T47D (cell line): ENCODE measurements at places on chromosomes 6 and 20.

DNA sequence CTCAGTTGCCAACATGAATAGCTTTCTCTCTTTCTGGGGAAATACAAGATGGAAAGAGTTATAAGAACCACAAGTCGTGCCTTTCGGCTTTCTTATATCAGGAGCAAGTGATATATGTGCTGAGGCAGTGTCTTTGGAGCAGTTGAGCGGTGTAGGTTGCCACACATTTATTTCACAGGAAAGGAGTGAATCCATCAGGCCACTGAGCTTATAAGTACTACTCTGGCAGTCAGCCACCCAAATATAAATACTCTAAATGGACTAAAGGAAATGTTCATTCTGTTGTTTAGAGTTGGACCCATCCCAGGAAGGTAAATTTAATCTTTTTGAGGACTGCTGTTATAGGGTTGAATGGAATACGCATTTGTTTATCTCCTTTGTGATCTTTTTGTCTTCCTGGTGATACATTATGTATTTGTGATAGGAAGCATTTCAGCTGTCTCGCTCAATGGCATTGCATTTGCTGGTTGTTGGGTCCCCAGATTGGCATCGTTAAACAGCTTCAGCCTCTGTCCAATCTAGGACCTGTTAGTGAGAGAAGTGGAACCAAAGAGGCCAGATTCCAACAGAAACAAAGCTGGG, 139.7 kb downstream of the SOBP start:
- no peak for DNase-seq

- DNase-seq, result no peak
Measured at GRCh38 chr6:105925706-105926105, 160.4 kb upstream of the PRDM1 start.

GRCh38 chr6:22681761-22682160, 112.4 kb downstream of the HDGFL1 start:
- DNase-seq, result no peak

- no peak for DNase-seq
Measured at GRCh38 chr20:35431621-35432429, 6.2 kb downstream of the GDF5 start.

- peak; percentile 78 for DNase-seq
Measured at GRCh38 chr6:408599-409102, 17.1 kb downstream of the IRF4 start.

GRCh38 chr6:128598571-128598970, 78.2 kb upstream of the PTPRK start:
- no peak for DNase-seq

DNA sequence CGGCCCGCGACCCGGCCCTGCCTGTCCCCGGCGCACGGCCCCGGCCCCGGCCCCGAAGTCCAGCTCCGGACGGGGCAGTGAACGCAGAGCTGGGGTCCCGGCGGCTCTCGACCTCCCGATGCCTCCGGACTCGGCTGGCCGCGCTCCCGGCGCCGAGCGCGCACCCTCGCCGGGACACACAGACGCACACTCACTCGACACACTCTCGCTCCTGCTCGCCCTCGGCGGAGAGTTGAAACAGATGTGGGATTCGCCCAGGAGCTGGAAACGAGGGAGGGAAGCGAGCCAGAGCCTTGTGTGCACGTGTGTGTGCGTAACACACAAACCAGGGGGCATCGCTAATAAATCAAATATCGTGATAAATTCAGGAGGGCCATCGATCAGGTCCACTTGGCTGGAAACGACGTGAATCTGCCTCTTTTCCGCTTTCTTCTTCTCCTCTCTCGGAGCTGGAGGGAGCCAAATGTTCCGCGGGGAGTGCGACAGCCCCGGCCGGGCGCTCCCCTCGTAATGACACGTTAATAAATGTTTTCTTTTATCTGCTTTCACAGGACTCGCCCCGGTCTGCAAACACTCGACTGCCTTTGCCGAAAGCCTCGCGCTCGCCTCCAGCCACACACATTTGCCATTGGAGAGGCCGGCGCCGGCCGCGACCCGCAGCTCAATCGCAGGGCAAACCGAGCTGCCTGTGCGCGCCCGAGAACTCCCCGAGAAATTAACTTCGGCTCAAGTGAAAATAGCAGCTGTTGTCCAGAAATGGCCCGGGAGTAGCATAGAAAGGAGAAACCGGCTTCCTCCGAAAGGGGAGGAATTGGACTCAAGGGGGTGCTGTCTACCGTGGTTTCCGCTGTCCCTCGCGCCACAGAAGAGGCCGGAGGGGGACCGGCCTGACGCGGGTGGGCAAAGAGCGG, 828 bp upstream of the SULF2 start:
- peak; percentile 87 for DNase-seq

DNA sequence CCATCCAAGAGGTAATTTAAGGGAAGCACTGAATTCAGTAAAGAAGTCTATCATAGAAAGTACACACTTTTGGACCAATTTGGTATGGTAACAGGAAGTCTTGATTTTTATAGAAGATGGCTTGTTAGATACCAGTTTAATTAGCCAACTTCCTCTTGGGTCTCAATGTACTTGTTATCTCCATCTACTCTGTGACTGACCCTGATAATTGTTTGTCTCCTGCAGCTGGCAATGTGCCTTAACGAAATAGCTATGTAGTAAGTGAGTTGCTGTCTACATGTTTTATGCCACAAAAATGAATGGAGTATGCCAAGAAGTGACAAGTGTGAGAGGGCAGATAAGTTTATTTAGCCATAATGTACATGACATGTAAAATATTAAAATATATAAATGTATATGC, 410.5 kb upstream of the MAN1A1 start:
- DNase-seq, result no peak

DNA sequence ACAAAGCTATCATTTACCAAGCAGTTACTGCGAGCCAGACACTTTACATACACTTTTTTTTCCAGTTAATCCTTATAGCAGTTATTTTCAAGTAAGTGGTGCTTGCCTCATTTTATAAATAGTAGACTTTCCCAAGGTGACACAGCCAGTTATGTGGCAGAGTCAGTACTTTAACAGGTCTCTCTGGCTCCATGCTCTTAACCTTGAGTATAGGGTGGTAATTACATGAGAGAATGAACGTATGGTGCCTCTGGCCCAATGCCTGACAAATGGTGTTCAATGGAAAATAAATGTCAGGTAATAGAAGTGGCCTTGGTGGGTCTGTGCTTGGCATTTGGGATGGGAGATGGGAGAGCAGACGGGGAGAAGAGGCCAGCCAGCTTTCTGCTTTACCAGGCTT, 316.3 kb downstream of the SLC35F1 start:
- DNase-seq, result no peak

GRCh38 chr6:148329596-148330381, 12.8 kb upstream of the SASH1 start:
- DNase-seq, result no peak

GRCh38 chr6:159119791-159120190, 49.4 kb upstream of the FNDC1 start:
- no peak for DNase-seq

DNA sequence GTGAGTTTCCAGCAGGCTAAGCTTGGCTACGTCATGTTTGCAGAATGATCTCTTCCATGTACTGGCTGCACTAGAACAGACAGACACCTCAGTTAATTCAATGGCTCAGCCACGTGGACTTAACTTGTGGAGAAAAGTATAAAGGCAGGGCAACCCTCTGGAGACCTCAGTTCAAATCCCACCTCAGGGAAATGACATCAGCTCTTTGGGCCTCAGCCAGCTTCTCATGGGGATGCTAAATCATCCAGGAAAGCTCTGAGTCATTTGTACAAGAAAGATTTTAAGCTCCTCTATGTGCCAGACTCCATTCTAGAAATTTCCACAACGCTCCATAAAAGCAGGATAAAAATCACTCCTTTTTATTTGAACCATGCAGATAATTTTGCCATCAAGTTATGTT, 128.5 kb upstream of the SALL4 start:
- no peak for DNase-seq

DNA sequence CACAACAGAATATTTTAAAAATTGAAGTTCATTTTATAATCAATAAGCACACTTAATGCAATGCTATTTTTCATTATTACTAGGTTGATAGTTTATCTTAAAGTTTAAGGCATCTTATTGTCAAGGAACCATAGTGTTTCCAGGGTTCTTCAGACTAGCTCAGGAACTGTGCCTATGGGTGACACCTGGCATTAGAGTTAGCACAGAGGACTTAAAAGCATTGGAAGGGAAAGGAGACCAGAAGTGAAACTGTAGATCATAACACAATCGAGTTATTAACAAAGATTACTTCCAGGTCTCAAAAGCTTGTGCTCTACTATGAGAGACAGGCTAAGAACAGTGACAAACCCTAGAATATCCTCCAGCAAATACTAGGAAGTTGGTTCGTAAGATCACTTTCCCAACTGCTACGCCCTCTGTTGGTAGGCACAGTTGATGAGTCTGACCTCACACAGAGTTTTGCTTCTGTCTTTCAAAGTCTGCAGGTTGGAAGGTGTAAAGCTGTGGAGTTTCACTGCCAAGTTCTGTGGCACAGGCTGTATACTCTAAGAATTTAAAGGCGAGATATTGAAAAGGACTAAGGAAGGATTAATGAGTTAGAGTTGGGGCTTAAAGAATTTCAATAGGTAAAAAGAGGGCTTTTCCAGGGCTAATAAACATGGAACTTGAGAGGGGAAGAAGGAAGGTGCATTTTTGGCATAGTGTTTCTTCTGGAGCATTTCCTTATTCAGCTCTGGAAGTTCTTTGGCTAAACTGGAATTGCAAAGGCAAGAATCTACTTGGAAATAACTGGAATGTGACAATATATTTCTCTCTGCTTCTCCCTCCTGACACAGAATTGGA, 531.3 kb upstream of the JAG1 start:
- DNase-seq, result peak; percentile 71

GRCh38 chr6:79301290-79301689, 66.8 kb upstream of the HMGN3 start:
- no peak for DNase-seq

DNA sequence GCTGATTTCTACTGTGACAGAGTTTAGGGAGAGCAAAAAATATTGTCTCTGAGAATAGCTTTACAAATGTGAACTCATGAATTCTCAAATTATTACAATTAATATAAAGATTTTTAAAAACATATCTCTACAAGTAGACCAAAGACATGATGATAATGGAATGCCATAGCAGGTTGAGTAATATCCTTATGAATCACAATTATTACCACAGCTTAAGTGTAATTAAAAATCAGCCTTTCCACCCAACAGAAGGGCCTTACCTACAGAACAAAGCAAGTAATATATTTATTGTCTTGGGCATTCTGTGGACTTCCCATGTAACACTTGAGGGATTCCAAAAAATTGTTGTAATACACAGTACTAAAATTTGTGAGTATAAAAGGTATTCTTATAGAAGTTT, 1099.6 kb upstream of the GJE1 start:
- no peak for DNase-seq

GRCh38 chr6:38117281-38117680, 297.8 kb downstream of the ZFAND3 start:
- DNase-seq, result no peak

DNA sequence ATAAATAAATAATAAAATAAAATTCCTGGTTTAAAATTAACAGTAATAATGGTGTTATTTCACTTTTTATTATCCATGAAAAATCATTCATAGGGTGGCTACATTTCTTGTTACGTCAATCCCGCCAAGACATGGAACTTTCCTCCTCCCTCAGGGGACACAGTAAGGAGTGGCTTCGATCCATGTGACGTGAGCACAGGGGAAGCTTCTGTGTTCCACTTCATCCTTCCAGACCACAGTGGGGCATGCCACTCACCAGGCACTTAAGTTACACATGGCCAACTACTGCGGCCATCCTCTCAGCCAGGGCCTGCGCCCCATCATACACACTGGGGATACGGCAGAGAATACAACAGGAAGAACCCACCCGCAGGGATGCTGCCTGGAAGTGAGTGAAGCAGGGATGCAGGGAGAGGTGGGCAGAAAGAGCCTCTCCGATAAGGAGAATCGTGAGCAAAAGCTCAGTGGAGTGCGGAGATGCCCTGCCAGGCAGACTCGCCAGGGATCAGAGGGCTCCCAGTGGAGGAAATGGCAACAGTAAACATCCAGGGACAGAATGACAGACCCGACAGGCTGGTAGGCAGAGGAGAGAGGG, 75.3 kb downstream of the ATP9A start:
- DNase-seq, result no peak

DNA sequence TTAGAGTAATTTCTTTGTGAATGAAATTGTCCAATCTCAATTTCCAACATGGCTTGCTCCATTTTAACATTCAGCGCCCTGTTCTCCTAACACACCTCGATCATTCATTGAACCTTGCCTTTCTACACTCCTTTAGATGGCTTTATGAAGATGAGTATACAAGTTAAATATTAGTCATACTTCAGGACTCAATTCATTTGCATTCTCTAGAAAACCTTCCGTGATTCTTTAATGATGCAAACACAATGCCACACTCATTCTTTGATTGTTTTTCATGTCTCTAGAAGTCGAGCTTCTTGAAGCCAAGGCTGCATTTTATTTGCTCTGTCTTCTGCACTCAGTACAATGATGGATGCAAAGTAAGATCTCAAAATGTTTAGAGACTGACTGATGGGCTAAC, 641.2 kb downstream of the DOK5 start:
- DNase-seq, result no peak

- DNase-seq, result peak; percentile 56
Measured at GRCh38 chr6:111096246-111096645, 8.9 kb downstream of the SLC16A10 start.

DNA sequence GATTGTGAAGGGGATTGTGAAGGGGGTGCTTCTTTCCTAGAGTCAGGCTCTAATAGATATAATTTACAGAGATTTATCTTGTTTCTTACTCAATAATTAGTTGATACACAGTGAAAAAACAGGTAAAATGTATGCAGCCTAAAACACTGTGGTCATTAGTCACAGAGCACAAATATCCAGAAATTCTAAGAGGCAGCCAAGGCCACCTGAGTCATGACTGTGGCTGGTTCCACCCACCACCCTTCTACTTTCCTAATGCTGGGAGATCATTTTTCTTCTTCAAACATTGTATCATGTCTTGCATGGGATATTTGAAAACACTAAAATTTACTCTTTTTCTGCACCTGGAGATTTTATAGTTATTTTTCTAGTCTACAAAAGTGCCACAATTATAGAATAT, 181.6 kb downstream of the OTOR start:
- no peak for DNase-seq

DNA sequence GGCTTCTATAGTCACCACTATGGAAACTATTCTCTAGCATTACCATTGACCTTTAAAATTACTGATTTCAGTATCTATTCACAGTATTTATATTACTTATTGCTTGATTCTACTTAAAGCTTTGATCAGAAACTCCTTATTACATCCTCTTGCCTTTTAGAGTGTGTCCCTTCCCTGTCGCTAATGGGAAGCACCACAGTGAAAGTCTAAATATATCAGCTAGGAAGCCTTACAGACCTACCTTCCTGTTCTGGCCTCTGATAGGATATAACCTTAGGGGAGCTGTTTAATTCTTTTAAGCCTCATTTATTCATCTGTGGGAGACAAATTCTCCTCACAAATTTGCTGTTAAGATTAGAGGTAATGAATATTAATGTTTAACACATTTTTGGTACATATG, 122.7 kb downstream of the ADGRB3 start:
- no peak for DNase-seq
